Activated CD4-positive, alpha-beta T cell treated with anti-CD3 and anti-CD28 coated beads for 48 hours (primary cell): ENCODE measurements at places on chromosomes 13 and 19.

- no peak for DNase-seq
Observed at GRCh38 chr19:47406711-47407416, 12.5 kb downstream of the MEIS3 start.

GRCh38 chr13:43838909-43839308 is 40.6 kb downstream of the CCDC122 start:
- DNase-seq = no peak

GRCh38 chr13:57874530-57874929 is 243.0 kb downstream of the PCDH17 start:
- no peak for DNase-seq

- no peak for DNase-seq
Observed at GRCh38 chr13:68927387-68928026, 1180.1 kb upstream of the ATXN8OS start.

- no peak for DNase-seq
Observed at GRCh38 chr19:3712663-3713611, 4.8 kb downstream of the TJP3 start.

DNA sequence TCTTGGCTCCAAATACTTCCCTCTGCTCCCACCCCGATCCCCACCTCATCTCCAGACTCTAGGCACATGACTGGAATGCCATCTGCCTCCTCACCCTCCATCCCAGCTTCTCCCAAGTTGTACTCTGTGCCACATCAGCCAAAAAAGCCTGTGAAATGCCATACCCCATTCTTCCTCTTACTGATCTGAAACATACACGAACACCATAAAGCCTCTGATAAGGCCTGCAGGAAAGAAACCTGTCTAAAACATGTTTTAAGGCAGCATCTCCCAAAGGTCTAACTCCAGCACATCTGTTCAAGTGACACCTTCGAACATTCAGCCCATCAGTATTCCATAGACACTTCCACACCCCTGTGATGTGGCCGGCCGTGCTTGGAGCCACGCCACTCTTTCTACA is 5.6 kb downstream of the GRIK5 start:
- no peak for DNase-seq

GRCh38 chr19:11434703-11435056 is 241 bp downstream of the ODAD3 start:
- no peak for DNase-seq

DNA sequence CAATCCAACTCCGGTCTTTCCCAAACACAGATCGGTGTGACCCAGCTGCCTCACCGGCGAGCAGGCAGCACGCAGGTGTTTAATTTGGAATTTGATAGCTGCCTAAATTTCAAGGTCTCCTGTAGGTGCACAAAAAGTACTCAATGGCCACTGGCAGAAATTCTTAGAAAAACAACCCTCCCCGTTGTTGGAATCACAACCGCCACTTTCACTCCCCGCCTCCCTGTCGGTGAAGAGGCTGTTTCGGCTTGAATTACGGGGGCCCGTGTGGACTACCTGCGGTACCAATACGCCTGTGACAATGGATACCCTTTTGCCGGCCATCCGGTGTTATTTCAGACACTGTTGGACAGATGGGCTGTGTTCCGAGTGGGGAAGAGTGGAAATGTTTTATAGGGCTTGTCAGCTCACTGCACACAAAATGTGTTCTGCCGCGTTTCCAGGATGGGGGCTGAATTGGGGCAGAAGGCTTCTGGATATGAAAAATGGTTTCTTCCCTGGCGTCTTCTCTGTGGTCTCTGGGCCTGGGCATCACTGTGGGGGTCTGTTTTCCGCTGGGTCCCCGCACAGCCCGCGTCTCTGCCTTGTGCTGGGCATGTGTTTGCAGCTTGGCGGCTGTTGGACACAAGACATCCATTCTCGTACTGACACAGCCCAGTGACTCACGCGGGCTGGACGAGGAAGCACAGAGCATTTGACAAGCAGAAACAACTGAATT is 45.4 kb downstream of the ZIC5 start:
- no peak for DNase-seq

DNA sequence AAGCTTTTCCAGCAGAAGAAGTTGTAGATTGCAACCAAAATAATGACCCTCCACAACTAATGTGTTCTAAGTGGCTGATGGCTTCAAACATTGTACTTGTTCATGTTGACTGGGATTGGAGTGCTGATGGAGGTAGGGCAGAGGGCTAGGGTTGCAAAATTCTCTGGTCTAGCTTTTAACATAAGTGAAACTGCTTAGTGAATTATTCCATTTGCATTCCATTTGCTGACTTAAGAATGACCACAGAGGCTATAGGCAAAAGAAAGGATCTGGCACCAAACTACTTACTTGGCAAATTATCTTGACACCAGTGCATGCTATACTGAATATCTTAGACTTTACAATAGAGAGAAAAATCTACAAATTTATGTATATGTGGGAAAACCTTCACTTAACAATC is 287.0 kb downstream of the FGF9 start:
- DNase-seq = no peak
